ENCODE measurements at places on chromosomes 4 and X. TPM values are rescaled to one million over a fixed set of nuclear protein-coding genes. Genes with fewer than 3 reads are reported as not detected.

The INTU gene
- 1.2 TPM for polyA plus RNA-seq

DNA sequence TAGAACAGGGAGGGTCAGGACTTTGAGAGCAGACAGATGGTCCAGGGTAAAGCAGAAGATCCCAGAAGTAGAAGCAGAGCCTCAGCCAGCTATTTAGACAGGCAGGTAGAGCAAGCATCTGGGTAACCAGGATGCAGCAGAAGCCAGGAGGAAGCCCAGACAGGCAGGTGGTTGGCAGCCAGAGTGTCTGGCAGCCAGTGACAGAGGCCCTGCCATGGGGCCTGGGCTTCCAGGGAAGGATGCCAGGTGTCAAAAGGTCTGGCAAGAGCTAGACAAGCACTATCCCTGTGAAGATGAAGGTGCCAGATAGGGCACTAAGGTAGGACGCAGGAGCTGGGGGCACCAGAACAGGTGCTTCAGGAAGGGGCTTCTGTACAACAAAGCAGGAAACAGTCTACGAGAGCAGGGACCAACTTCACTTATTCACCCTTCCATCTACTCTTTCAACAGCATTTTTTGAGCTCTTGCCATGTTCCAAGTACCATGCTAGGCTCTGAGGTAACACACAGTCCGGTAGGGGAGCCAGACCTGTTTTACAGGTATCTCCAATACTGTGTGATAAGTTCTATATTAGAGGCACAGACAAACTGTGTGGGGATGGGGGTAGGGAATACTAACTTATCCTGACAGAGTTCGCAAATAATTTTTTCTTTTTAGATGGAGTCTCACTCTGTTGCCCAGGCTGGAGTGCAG is 38.1 kb upstream of the GJB1 start:
- peaks cover 7% of the 10 kb centered on the region for H3K4me1 ChIP-seq
- no peak overlapping the region for H3K4me3 ChIP-seq
- no peaks in the 10 kb centered on the region for H3K27me3 ChIP-seq
- H3K27ac ChIP-seq = no peak overlapping the region
- no peak for DNase-seq
- H3K36me3 ChIP-seq = no peaks in the 10 kb centered on the region

GRCh38 chr4:65050786-65051185 is 619.5 kb downstream of the EPHA5 start:
- H3K36me3 ChIP-seq = no peaks in the 10 kb centered on the region
- no peaks in the 10 kb centered on the region for H3K27me3 ChIP-seq
- H3K27ac ChIP-seq = no peak overlapping the region
- no peak for DNase-seq
- no peak overlapping the region for H3K4me3 ChIP-seq

The CFI gene
- polyA plus RNA-seq = 6.5 TPM

GRCh38 chr4:153973942-153974341 is 185.1 kb upstream of the SFRP2 start:
- no peaks in the 10 kb centered on the region for H3K27me3 ChIP-seq
- H3K4me1 ChIP-seq = no peaks in the 10 kb centered on the region
- H3K4me3 ChIP-seq = no peak overlapping the region
- DNase-seq = no peak
- H3K36me3 ChIP-seq = no peaks in the 10 kb centered on the region

DNA sequence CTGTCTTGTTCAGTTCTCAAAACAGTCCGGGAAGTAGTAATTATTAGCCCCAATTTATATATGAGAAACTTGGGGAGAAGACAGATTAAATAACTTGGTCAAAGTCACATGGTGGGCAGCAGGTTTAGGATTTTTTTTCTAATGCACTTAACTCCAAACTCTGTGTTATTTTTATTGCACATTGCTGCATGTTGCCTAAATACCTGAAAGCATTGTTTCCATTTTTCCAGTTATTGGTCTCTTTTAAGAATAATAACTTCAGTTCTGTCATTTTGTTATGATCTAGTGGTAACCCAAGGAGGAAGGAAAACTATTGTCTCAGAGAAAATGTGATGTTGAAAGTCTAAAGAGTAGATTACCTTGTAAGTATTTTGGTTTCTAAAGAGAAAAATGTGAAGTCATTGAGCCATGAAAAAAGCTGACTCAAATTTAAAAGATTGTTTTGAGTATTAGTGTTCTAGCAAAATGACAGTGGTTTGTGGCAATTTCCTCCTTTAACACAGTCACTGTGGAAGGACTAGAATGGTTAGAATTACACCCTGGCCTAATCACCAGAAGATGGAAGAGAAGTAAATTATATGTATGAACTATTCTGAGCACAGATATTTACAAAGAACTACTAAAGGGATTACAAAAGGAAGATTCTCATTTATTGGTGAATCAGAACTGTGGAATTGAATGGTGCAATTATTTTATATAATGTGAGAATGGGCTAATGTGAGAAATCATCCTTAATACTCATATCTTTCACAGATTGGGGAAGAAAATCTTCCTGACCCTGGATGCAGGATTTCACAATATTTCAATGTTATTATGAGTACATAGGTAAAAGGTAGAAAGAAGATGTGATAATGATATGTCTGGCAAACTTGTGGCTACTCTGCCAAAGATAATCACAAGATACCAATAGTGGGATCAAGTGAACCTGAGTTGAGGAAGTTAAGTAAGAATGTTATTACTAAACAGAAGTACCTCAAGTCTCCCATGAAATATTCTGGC is 21.7 kb upstream of the CXCL8 start:
- H3K4me1 ChIP-seq = peaks cover 7% of the 10 kb centered on the region
- H3K27ac ChIP-seq = no peak overlapping the region
- no peaks in the 10 kb centered on the region for H3K27me3 ChIP-seq
- DNase-seq = no peak
- H3K4me3 ChIP-seq = no peak overlapping the region

The HTRA3 gene
- 10.6 TPM for polyA plus RNA-seq

The SSX5 gene
- polyA plus RNA-seq = not detected

GRCh38 chr4:38004887-38005286 is 44.7 kb downstream of the PTTG2 start:
- no peaks in the 10 kb centered on the region for H3K36me3 ChIP-seq
- no peaks in the 10 kb centered on the region for H3K27me3 ChIP-seq
- no peak for DNase-seq
- no peak overlapping the region for H3K4me3 ChIP-seq
- no peaks in the 10 kb centered on the region for H3K4me1 ChIP-seq

GRCh38 chrX:153551135-153551534 is 33.7 kb downstream of the ATP2B3 start:
- DNase-seq = no peak
- no peaks in the 10 kb centered on the region for H3K36me3 ChIP-seq
- H3K27me3 ChIP-seq = no peaks in the 10 kb centered on the region
- H3K4me3 ChIP-seq = no peak overlapping the region

GRCh38 chrX:2928191-2928582 is 952 bp downstream of the ARSD start:
- no peaks in the 10 kb centered on the region for H3K36me3 ChIP-seq
- peak overlapping the region; percentile 77 for H3K27ac ChIP-seq
- no peaks in the 10 kb centered on the region for H3K4me1 ChIP-seq
- peak; percentile 62 for DNase-seq
- peak overlapping the region; percentile 40 for H3K4me3 ChIP-seq
- no peaks in the 10 kb centered on the region for H3K27me3 ChIP-seq

DNA sequence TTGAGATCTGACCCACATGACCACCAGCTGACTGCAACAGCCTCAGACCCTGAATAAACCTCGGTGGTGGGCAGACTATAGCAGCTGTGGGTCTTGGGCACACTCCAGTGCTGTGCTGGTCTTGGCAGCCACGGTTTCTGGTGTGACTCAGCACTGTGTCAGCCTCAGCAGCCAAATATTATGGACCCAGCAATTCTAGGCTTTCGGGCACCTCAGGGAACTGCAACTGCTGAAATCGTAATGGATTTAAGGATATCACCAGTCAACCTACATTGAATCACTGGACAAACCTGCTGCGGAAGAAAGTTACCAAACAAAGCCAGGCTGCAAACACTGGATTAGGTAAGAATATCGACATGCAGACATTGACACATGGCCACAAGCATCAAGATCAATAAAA is 10.5 kb upstream of the UBE2NL start:
- H3K4me1 ChIP-seq = no peaks in the 10 kb centered on the region
- no peak overlapping the region for H3K27ac ChIP-seq
- H3K27me3 ChIP-seq = no peaks in the 10 kb centered on the region
- no peak for DNase-seq
- H3K4me3 ChIP-seq = no peak overlapping the region

The CT55 gene
- not detected for polyA plus RNA-seq

The ANOS1 gene
- 0.60 TPM for polyA plus RNA-seq

DNA sequence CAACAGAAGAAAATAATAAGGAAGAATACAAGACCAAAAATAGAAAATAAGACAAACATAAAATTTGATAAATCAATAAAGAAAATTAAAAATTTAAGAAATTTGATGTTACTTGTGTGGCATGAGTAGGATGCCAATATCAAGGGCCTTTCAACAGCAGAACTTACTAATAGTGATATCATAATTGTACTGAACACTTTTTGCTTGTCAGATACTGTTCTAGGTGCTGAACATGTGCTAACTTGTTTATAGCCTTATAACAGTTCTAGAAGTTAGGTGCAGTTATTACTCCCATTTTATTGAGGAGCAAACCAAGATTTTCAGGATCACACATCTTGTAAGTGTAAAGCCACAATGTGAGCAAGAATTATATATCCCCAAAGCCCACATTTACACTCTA is 546.0 kb upstream of the EPHA5 start:
- no peaks in the 10 kb centered on the region for H3K27me3 ChIP-seq
- no peaks in the 10 kb centered on the region for H3K4me1 ChIP-seq
- H3K27ac ChIP-seq = no peak overlapping the region

DNA sequence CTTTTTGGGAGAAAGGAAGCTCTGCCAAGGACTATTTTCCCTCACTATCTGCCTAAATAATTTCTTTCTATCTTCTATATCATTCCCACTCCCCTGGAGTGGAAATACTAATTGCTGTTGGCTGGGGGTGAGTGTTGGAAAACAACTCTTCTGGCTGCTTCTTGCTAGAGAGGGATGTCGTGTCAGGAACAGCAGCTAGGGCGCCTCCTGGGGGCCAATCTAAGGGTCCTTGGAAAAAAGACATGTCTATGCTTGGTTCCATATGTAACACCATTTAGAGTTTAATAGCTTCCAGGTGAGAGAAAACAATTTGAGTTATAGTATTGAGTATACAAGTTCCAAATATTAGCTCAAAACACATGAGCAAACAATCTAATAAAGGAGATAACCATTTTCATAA is 111.3 kb downstream of the MAGEE1 start:
- no peak for DNase-seq
- no peaks in the 10 kb centered on the region for H3K36me3 ChIP-seq
- no peak overlapping the region for H3K4me3 ChIP-seq

DNA sequence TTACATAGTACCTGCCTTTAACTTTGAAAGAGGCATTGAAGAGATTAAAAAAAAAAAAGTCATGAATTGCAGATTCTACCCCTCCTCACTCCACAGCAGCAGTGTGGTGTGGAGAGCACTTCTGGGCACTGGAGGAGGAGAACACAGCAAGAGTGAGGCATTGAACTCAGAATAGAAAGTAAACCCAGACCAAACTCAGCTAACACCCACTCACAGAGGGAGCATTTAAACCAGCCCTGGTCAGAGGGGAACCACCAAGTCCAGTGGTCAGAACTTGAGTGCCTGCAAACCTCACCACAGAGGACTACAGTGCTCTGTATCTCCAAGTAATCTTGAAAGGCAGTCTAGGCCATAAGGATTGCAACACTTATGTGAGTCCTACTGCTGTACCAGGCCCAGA is 15.6 kb upstream of the UGT2A1 start:
- H3K36me3 ChIP-seq = no peaks in the 10 kb centered on the region
- DNase-seq = no peak
- H3K4me1 ChIP-seq = no peaks in the 10 kb centered on the region
- no peak overlapping the region for H3K27ac ChIP-seq
- H3K4me3 ChIP-seq = no peak overlapping the region
- peaks cover 2% of the 10 kb centered on the region for H3K27me3 ChIP-seq

DNA sequence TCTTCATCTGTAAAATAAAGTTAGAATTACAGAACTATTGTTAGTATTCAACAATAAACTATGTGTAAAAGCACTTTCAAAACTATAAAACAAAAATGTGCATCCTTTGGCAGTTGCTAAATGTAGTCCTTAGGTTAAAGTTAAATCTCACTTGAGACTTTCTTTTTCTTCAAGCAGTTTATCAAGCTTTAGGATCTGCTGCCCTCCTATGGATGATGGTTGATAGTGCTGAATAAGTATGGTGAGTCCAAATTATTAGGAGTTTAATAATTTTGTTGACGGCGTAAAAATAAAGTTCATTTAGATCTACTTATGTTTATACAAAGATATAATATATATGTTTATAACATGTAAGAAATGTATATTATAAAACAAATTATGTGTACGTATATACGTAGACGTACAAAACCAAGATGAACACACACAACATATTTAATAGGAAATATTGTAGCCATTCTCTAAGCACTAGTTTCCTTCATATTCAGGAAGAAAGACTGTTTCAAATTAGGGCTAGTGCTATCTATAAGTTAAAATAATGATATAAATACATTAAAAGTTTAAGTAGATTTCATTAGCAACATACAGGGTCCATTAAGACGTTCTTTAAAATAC is 22.3 kb downstream of the UGT2A2 start:
- DNase-seq = peak; percentile 31
- H3K36me3 ChIP-seq = no peaks in the 10 kb centered on the region
- no peak overlapping the region for H3K4me3 ChIP-seq
- H3K4me1 ChIP-seq = no peaks in the 10 kb centered on the region
- H3K27ac ChIP-seq = no peak overlapping the region
- H3K27me3 ChIP-seq = no peaks in the 10 kb centered on the region

DNA sequence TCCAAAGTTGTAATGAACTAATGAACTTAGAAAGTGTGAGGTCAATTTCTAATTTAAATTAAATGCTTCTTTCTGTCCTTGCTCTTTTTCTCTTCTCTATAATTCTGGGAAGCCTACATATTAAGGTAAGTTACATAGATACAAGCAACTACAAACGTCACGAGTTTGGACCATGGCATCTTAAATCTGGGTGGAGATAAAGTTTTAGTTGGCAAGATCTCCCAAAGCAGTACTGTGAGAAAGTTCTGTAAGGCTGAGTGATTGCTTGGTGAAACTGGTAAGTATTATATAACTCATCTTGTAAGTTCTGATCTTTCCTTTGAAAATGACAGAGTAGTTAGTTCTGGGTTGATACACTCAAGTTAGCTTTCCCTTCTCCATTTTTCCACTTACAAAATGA is 125.7 kb upstream of the CBR4 start:
- no peak overlapping the region for H3K27ac ChIP-seq
- DNase-seq = no peak
- H3K4me1 ChIP-seq = peaks cover 30% of the 10 kb centered on the region
- H3K27me3 ChIP-seq = no peaks in the 10 kb centered on the region
- H3K36me3 ChIP-seq = peaks cover 7% of the 10 kb centered on the region

- no peaks in the 10 kb centered on the region for H3K36me3 ChIP-seq
- H3K4me1 ChIP-seq = peaks cover 6% of the 10 kb centered on the region
- no peak overlapping the region for H3K4me3 ChIP-seq
- no peak overlapping the region for H3K27ac ChIP-seq
Measured at GRCh38 chr4:151671541-151672059, 89.2 kb downstream of the GATB start.

The F11 gene
- not detected for polyA plus RNA-seq

The ZBTB33 gene
- polyA plus RNA-seq = 3.7 TPM

The IL2RG gene
- polyA plus RNA-seq = 0.07 TPM

Measured in endothelial cell of umbilical vein (primary cell).